ENCODE measurements at places on chromosomes 16 and 17. TPM values are rescaled to one million over a fixed set of nuclear protein-coding genes. Genes with fewer than 3 reads are reported as not detected.

The CDRT15L2 gene
- total RNA-seq = not detected

The KRT40 gene
- not detected for total RNA-seq

The PMFBP1 gene
- 0.85 TPM for total RNA-seq

The GNGT2 gene
- 2.8 TPM for total RNA-seq

The PLA2G10 gene
- not detected for total RNA-seq

DNA sequence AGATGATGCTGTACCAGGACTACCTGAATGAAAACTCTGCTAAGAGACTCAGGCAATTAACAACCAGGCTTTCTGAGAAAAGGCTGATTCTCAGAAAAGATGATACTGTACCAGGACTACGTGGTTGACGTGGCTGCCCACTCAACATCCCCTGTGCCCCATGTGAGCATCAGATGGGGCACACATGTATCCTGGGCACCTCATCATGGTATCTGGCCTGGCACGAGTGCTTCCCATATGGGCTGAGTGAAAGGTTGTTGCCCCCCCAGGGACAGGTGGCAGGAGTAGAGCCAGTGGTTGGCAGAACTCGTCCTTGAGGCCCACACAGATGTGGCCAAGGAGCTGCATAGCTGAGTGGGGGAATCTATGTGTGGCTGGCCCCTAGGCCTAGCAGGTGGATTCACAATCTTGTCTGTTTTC, 3.5 kb upstream of the CES4A start:
- H3K36me3 ChIP-seq = no peaks in the 10 kb centered on the region
- DNase-seq = no peak
- H3K27me3 ChIP-seq = no peaks in the 10 kb centered on the region
- H3K27ac ChIP-seq = peak overlapping the region; percentile 53
- H3K4me3 ChIP-seq = no peak overlapping the region
- H3K4me1 ChIP-seq = peaks cover 18% of the 10 kb centered on the region

DNA sequence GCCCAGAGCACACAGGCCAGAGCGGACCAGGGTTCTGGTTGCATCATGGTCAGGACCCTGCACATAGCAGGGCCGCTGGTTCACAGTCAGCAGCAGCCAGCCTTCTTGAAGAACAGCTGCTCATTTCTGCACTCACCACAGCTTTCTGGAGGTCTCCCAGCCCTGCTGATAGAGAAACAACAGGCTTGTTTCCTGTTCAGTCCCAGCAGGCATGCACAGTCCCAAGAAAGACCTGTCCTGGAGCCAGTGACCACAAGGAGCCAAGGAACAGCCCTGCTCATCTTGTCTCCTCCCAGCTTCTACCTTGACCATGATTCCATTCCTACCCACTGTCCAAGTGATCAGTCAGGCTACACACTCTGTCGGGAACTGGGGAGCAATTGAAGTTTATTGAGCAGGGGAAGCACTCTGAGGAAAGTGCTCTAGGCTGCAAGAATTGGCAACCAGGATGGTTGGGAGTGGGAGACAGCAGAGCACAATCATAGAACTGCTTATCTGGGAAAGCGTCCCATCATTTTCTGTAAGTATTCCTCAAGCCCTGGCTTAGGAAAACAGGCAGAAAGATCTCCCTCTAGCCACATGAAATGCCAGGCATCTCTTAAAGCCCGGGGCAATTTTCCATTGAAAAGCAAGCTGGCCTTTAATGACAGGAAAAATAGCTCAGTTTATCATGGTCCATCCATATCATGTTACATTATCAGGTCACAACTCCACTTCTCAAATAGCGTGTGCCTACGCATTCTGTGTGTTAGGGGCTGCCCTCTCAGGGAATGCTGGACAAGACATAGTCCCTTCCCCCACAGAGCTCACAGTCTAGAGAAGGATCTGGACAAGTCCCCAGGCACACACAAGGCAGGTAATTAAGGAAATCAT, 155.4 kb upstream of the FOXF1 start:
- H3K27ac ChIP-seq = no peak overlapping the region
- no peaks in the 10 kb centered on the region for H3K27me3 ChIP-seq
- H3K36me3 ChIP-seq = no peaks in the 10 kb centered on the region
- no peak overlapping the region for H3K4me3 ChIP-seq
- H3K4me1 ChIP-seq = no peaks in the 10 kb centered on the region

DNA sequence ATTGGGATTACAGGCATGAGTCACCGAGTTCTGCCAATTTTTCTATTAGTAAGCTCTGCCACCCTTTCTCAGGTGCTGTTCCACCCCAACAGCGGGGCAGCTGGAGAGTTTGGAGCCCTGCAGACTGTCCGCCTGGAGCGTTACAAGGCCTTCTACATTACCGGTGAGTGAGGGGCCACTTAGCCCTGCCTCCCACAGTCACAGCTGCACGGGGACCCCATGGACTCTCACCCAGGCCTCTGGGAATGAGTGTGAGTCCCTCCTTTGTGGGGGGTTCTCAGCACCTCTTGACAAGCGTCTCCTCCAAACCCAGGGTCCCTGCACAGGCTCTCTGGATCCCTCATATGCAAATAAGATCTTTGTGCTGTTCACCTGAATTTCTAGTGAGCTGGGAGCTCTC, 56.0 kb downstream of the WIPI1 start:
- peaks cover 34% of the 10 kb centered on the region for H3K4me1 ChIP-seq
- no peaks in the 10 kb centered on the region for H3K27me3 ChIP-seq
- no peak overlapping the region for H3K27ac ChIP-seq

GRCh38 chr16:1572673-1573072, 39.2 kb downstream of the IFT140 start:
- no peaks in the 10 kb centered on the region for H3K36me3 ChIP-seq
- no peak overlapping the region for H3K27ac ChIP-seq

DNA sequence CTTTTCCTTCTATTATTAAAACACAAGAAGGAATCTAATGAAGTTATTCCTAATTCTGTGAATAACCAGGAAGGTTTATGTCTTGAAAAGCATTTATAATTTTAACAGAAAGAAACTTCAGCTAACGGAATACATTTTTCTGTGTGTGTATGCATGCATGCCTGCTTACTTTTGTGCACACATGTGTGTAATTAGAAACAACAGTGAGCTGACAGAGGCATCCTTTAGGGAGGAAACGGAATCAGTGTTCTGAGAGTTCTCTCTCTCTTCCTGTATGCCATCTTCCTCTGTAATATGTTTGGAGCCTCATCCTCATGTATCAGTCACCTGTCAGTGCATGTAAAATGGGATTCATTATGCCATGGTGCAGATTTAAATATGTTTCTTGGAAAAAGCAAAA, 107.0 kb downstream of the MAP2K4 start:
- H3K4me1 ChIP-seq = no peaks in the 10 kb centered on the region
- no peak overlapping the region for H3K27ac ChIP-seq
- no peaks in the 10 kb centered on the region for H3K27me3 ChIP-seq
- no peak overlapping the region for H3K4me3 ChIP-seq

DNA sequence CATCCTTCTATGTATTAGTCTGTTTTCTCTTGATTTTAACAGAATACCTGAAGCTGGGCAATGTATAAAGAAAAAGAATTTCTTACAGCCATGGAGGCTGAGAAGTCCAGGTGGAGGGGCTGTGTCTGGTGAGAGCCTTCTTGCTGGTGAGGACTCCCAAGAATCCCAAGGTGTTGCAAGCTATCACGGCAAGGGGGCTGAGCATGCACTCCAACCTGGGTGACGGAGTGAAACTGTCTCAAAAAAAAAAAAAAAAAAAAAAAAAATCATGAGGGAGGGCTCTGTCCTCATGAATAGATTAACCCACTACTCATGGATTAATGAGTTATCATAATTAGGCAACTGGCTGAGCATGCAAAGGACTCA, 19.4 kb downstream of the NQO1 start:
- no peak overlapping the region for H3K27ac ChIP-seq
- no peak for DNase-seq
- H3K36me3 ChIP-seq = no peaks in the 10 kb centered on the region
- no peaks in the 10 kb centered on the region for H3K4me1 ChIP-seq
- no peaks in the 10 kb centered on the region for H3K27me3 ChIP-seq
